ENCODE measurements at places on chromosomes 3 and 15. TPM values are rescaled to one million over a fixed set of nuclear protein-coding genes. Genes with fewer than 3 reads are reported as not detected.

GRCh38 chr15:39530480-39531342 lies 50.2 kb upstream of the THBS1 start:
- no peak for DNase-seq

GRCh38 chr3:64901522-64901885 lies 213.7 kb upstream of the ADAMTS9 start:
- no peak for DNase-seq

GRCh38 chr3:66851894-66852613 lies 146.1 kb upstream of the KBTBD8 start:
- no peak for DNase-seq

- DNase-seq, result peak; percentile 34
Observed at GRCh38 chr3:52119099-52119498, 35.1 kb downstream of the POC1A start.

- DNase-seq, result no peak
Observed at GRCh38 chr15:81880314-81880713, 165.5 kb downstream of the MEX3B start.

DNA sequence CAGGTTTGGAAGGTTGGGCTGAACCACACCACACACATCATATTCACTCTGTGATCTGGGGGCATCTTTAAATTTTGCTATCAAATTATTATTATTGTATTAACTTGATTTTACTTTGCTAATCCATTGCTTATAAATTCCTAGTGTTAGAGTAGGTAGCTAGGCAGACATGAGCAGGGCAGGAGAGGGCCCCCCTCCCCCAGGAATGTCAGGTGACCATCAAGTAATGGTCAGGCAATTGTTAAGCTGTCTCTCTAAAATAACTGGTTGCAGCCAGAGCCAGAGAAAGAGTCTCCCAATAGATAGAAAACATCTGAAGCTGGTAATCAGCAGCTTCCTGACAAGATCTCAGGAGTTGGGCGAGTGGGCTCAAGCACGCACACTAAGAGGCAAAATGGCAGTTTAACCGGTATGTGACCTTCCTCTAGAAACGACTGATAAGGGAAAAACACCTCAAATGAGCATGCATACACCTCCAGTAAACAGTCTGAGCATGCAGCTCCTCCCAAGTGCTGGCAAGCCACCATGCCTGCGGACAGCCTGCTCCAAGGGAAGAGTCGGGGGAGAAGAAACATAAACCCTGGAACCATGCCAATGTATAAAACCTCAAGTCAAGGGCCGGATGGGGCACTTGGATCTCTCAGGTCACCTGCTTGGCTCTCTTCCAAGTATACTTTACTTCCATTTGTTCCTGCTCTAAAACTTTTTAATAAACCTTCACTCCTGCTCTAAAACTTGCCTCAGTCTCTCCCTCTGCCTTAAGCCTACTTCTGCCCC lies 3.1 kb upstream of the CXCR6 start:
- DNase-seq, result no peak

DNA sequence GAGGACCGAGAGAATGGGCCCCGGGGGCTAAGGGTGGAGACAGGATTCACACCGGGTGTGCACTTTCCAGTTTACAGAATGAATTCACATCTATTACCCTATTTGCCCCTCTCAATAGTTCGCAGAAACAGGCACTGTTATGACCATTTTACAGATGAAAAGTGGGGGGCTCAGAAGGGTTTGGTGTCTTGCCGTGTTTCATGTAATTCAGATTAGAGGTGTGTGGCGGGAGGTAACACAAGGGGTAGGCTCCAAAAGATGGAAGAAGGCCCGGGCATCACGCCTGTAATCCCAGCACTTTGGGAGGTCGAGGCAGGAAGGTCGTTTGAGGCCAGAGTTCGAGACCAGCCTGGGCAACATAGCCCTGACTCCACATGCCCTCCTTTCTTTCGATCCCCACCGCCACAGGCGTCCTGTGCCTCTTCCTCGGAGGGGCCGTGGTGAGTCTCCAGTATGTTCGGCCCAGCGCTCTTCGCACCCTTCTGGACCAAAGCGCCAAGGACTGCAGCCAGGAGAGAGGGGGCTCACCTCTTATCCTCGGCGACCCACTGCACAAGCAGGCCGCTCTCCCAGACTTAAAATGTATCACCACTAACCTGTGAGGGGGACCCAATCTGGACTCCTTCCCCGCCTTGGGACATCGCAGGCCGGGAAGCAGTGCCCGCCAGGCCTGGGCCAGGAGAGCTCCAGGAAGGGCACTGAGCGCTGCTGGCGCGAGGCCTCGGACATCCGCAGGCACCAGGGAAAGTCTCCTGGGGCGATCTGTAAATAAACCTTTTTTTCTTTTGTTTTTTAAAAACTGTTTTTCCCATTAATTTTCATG lies 3.4 kb downstream of the DUOXA2 start:
- DNase-seq, result no peak

DNA sequence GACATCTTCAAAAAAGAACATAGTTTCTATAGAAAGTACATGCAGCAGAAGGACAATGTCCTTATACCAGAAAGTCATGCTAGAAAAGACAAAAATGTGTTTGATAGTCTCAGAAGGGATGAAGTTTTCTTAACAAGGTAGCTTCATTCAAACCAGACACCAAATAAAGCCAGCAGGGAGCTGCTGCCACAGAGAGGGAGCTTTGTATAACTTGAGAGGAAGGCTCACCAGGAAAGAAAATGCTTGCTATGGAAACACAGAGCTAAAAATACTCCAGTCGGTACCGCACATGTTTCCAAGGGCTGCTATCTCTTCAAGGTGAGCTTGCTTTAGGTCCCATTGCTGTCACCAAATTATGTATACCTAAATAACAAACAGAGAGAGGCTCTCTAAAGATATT lies 1074.8 kb upstream of the ALCAM start:
- DNase-seq, result no peak

- no peak for DNase-seq
Observed at GRCh38 chr3:107897471-107898061, 193.3 kb downstream of the CD47 start.

- no peak for DNase-seq
Observed at GRCh38 chr3:59882746-59883145, 832.9 kb upstream of the CFAP20DC start.

C3orf62 gene
- 2.6 TPM for total RNA-seq

ROBO2 gene
- 0.11 TPM for total RNA-seq

FBXL22 gene
- total RNA-seq, result 31.0 TPM

SMCO1 gene
- total RNA-seq, result 89.9 TPM

MAGI1 gene
- 34.1 TPM for total RNA-seq

CAMKV gene
- total RNA-seq, result not detected

ZDHHC19 gene
- total RNA-seq, result not detected

ZNF620 gene
- total RNA-seq, result 1.0 TPM
